ENCODE measurements at places on chromosomes 2 and 18. TPM values are rescaled to one million over a fixed set of nuclear protein-coding genes. Genes with fewer than 3 reads are reported as not detected.

The LYG1 gene
- total RNA-seq, result not detected

The MAP3K19 gene
- not detected for total RNA-seq

The PKDCC gene
- 200 TPM for total RNA-seq

The CRYGD gene
- not detected for total RNA-seq

The RAPH1 gene
- total RNA-seq, result 22.1 TPM

The SPAG16 gene
- total RNA-seq, result 26.5 TPM

The SDC1 gene
- total RNA-seq, result 12.1 TPM

The CYP27C1 gene
- total RNA-seq, result 0.48 TPM

The FLACC1 gene
- total RNA-seq, result not detected

The SERPINB4 gene
- total RNA-seq, result 0.64 TPM

The TAF4B gene
- total RNA-seq, result 3.0 TPM

The BUB1 gene
- 31.0 TPM for total RNA-seq

All from epithelial cell of alveolus of lung (primary cell).